ENCODE measurements at places on chromosomes 7 and 10. TPM values are rescaled to one million over a fixed set of nuclear protein-coding genes. Genes with fewer than 3 reads are reported as not detected.

- no peak for DNase-seq
Observed at GRCh38 chr10:76733441-76733936, 904.1 kb downstream of the KCNMA1 start.

The OPN1SW gene
- total RNA-seq: not detected

The CCDC172 gene
- not detected for total RNA-seq

The AKR1D1 gene
- total RNA-seq: not detected
